ENCODE measurements at places on chromosomes 1 and 21. TPM values are rescaled to one million over a fixed set of nuclear protein-coding genes. Genes with fewer than 3 reads are reported as not detected.

LCE1E gene
- not detected for total RNA-seq

DENND2D gene
- not detected for total RNA-seq

TXNIP gene
- total RNA-seq = 18.0 TPM

S100A5 gene
- 2.2 TPM for total RNA-seq

NBPF10 gene
- 0.84 TPM for total RNA-seq

PAFAH2 gene
- 8.4 TPM for total RNA-seq

HLX gene
- total RNA-seq = 5.2 TPM

OR2L5 gene
- not detected for total RNA-seq

S100A7 gene
- total RNA-seq = not detected

Data from RPMI7951 (cell line).